ENCODE measurements at places on chromosomes 16 and 17.
A peak's percentile ranks its signal among the peaks of the same experiment; 100 is the strongest.

GRCh38 chr17:56779322-56779721 is 54.4 kb downstream of the C17orf67 start:
- DNase-seq: no peak

DNA sequence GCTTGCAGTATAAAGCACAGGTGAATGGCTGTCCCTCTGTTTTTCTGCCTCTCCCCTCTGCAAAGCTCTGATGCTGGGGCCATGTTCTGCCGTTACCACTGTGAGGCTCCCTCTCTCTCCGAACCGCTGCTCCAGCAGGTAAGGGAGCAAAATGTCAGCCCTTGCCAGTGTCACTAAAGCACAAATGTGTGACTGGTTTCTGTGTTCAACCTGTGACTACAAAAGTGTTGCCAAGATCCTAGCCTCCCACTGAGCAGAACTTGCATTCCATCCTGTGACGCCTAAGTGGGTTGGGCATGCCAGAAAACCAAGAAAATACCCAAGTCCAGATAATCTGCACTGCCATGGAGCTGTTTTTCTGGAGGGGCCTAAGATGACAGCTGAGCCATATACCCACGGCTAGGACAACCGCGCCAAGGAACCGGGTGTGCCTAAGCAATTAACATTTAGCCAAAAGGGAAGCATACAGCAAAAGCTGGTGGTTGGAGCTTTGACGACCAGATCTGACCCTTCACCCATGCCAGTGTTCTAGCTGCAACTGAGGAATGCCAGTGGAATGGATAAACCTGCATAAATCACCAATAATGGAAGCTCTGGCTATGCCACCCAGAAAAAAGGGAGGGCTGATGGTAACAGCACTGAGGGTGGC is 35.0 kb downstream of the PSME3IP1 start:
- DNase-seq: peak; percentile 88

DNA sequence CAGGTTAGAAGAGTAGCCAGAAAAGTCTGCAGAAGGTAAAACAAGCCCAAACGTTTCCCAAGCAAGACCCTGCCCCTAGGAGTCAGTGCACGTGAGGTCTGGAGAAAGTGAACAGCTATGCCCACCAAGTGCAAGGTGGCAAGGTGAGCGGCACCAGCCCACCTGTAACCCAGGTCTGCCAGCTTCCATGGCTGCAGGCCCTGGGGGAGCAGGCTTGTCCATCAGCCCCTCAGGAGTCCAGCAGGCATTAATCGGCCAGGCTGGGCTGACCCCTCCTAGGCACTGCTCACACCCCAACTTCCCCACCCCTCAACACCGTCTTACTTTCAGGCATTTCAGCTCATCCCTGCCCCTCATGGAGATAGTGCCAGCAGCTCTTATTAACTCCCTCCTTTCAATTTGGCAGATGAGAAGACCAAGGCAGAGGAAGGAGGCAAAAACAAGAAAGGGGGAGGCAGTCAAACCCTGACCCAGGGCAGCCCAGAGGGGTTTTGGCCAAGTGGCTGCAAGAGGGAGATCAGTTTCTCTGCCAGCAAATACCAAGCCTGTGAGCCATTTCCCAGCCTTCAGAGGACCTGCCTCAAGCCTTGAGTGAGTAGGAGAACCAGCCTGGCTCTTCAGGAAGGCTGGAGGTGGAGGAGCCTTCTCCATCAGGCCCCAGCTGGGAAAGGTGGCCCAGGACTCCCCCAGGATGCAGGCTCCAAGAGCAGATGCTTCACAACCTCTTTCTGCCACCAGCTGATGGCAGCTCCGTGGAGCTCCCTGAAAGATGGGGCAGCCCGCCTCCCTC is 14.7 kb downstream of the BEAN1 start:
- peak; percentile 65 for DNase-seq

DNA sequence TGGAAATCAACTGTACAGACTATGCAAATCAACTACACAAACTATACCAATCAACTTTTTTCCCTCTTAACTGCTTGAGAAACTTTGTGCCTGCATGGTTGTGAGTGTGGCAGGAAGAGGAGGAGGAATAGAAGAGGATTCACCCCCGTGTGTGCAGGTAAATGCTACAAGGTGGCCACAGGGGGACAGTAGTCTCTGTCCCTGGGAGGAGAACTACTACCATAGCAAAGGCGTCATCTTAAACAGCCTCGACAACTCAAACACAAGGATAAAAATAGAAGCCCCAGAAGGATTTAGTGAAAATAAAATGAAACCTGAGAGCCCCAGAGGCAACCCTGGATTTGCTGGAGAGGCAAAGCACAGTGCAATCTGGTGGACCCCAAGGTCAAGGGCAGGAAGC is 199.5 kb upstream of the DYNLRB2 start:
- no peak for DNase-seq

GRCh38 chr16:14445937-14446715 is 183.9 kb downstream of the PARN start:
- no peak for DNase-seq

DNA sequence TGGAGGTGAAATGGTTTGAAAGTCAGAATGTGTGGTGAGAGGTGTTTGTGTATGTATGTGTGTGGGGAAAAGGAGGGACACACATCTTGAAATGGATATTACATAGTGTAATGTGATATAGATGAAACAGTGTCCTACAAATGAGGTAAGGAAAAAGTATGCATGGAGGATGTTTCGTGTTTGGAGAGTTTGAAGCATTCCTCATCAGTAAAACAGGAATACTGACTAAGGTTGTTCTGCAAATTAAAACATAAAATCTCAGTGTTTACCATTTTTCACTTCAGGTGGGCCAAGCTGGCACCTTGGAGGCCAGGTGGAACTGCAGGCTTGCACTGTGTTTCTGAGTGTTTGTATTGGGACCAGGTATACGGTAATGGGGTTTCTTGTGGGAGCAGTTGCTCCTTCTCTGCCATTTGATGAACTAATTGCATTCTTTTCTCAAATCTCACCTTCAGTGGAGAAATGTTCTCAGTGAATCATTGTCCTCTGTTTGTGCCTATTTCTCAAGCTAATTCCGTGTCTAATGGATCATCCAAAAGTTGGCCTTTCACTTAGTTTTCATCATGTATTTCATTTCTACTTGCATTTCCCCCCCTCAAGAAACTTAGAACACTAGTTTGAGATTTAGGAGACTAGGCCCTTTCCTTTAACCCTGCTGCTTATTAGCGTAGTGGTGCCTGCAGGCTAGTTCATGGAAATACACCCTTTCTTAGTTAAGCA is 8.2 kb upstream of the TBKBP1 start:
- no peak for DNase-seq

DNA sequence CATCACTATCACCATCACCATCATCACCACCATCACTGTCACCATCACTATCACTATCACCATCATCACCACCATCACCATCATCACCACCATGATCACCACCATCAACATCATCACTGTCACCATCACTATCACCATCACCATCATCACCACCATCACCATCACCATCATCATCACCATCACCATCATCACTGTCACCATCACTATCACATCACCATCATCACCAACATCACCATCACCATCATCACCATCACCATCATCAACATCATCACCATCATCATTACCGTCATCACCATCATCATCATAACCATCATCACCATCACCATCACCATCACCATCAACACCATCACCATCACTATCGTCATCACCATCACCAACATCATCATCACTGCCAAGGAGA is 273.8 kb downstream of the FOXL1 start:
- no peak for DNase-seq

- no peak for DNase-seq
These were observed 20.8 kb downstream of the TRPV2 start for GRCh38 chr17:16435925-16436886.

DNA sequence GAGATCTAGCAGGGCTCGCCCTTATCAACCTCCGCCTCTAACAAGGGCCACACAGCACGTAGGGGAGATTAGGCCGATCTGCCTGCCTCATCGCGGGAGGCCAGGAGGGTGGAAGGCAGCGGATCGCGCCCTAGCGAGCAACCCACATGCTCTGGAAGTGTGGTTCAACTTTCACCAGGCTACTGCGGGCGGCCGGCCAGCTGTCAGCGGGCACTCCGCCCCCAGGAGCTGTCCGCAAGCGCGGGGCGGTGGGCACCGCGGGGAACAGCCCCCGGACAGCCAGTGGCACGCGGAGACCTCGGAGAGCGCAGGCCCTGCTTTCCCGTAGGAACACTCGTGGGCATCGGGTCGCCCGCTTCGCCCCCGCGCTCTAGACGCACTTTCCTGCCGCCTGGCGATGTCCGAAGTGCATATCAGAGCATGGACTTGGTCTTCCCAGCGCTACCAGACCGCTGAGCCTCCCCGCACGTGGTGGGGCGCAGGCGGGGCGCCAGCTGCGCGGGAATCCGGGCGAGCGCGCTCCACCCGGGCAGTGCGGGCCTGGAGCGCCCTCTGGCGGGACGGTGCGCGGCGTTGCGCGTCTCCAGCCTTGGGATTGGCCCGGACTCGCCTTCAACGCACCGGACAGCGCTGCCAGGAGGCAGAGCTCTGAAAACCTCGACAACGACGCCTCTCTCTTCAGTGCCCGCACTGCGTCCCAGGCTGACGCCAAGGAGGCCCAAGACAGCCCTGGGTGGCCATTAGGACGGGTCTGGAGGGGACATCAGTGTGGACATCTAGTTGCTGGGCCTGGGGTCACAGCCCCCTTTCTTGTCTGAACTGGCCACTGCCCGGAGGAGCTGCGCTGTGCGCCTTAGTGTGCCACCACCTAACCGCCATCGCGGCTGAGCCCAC is 3.6 kb upstream of the ZNHIT3 start:
- DNase-seq: peak; percentile 90

GRCh38 chr17:28326114-28326513 is 7.1 kb downstream of the TMEM97 start:
- DNase-seq: no peak

All from astrocyte of the hippocampus (primary cell).